BJ (cell line): ENCODE measurements at places on chromosomes 11 and 22.
A peak's percentile ranks its signal among the peaks of the same experiment; 100 is the strongest.

DNA sequence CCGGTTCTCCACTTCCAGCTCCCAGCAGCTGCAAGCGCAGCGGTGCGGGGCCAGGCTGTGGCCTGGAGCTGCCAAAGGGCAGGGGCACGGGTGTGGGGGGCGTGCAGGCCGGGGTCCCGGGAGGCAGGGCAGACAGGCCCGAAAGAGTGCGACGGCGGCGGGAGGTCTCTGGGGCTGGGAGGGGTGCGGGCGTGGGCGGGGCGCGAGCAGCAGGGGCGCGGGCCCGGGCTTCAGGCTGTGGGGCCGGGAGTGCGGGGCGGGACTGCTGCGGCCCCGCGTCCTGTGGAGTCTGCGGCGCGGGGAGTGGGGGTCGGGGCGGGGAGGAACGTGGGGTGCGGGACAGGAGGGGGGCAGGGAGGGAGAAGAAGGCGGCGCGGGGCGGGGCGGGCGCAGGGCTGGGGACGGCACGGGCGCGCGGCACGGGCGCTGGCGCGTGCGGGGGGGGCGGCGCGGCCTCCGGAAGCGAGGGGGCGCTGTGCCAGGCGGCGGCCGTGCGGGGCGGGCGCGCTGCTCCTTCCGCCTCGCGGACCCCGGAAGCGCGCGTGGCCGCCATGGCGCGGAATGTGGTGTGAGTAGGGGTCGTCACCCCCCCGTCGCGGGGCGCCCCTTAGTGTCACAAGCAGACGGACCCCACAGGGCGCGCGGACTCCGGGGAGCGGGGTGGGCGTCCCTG, at the start of gene MRPL23:
TSS of gene MRPL23 (plus strand) at position 521 of the 673 bp plus-strand sequence. CDS start at position 552, 31 bp downstream.
- no peak for DNase-seq

- DNase-seq = no peak
Measured at GRCh38 chr22:22814666-22815396, 72.8 kb upstream of the IGLL5 start.

DNA sequence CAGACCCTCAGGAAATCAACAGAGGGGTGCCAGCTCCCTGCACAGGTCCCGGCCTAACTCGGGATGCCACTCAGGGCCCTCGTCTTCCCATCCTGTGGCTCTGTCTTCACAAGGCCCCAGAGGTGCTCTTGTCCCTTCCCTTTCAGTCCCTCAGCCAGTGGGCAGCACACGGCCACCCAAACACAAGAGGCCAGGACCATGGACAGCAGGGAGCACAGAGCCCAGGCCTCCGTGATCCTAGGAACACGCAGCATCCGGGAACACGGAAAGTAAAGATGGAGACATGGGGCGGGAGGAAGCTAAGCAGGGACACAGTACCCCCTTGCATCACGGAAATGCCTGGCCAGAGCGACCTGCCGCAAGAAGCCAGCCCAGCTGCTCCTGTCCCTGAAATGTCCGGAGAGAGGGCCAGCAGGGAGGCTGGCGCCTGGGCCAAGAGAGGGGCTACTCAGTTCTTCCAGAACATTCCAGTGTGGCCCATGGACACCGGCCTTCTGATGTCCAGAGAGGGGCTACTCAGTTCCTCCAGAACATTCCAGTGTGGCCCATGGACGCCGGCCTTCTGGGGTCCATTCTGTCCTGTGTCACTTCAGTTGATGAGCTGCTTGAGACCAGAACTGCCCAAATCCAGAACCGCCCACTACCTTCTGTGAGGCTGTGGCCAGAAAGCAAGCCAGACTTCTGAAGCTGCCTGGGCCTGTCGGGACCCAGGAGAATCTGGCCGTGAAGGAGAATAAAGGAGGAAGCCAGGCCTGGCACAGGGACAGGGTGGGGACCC, 274.0 kb downstream of the BRD1 start:
- no peak for DNase-seq

DNA sequence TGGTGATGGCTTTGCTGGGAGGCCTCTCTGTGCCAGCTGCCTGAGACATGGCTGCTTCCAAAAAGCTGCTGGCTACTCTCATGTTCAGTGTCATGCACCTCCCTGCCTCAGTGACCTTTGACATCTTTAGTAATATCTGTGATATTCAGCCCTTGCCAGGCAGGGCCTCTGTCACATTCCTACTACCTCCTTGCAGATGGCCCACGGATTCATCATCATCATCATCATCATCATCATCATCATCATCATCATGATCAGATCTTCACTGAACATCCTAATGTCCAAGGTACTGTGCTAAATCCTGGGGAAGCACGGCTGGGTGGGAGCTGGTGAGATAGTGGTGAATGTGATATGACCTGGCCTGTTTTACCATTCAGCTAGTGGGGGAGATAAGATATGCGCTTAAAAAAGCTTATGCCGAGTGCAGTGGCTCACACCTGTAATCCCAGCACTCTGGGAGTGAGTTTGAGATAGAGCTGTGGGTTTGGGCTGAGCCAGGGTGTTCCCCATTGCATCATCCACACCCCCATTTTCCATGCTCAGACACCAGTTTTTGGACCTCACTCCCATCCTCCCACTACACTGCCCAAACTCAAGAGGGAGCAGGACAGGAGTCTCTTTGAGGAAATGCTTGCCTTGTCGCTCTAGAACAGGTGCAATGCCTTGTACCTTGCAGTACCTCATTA, 17.1 kb upstream of the TMPRSS13 start:
- no peak for DNase-seq

DNA sequence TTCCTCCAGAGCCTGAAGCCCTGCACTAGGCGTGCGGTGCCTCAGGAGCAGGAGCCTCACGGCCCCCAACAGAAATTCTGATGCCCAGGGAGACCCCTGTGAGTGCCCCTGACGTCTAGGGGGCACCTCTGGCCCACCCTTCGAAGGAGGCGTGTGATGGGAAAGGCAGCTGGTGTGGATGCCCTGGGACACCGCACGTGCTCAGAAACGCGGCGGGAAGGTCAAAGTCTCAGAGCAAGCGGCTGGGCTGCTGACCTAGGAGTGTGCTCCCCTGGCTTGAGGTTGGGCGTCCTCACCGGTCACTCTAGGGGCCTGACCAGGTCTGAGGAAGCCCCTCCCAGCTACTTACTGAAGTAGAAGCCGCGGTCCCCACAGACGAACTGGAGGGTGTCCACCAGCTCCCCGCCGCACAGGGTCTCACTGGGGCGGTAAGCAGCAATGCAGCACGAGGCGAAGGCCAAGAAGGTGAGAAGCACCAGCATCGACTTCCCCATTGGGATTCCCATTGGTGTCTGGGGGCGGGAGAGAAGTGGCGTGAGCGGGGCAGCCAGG, 4.1 kb downstream of the IGF2 start:
- DNase-seq = no peak

DNA sequence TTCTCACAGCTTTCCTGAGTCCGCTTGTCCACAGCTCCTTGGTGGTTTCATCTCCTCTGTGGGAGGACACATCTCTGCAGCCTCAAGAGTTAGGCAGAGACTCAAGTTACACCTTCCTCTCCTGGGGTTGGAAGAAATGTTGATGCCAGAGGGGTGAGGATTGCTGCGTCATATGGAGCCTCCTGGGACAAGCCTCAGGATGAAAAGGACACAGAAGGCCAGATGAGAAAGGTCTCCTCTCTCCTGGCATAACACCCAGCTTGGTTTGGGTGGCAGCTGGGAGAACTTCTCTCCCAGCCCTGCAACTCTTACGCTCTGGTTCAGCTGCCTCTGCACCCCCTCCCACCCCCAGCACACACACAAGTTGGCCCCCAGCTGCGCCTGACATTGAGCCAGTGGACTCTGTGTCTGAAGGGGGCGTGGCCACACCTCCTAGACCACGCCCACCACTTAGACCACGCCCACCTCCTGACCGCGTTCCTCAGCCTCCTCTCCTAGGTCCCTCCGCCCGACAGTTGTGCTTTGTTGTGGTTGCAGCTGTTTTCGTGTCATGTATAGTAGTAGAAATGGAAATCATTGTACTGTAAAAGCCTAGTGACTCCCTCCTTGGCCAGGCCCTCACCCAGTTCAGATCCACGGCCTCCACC, 11.7 kb downstream of the RASD2 start:
- DNase-seq = no peak

DNA sequence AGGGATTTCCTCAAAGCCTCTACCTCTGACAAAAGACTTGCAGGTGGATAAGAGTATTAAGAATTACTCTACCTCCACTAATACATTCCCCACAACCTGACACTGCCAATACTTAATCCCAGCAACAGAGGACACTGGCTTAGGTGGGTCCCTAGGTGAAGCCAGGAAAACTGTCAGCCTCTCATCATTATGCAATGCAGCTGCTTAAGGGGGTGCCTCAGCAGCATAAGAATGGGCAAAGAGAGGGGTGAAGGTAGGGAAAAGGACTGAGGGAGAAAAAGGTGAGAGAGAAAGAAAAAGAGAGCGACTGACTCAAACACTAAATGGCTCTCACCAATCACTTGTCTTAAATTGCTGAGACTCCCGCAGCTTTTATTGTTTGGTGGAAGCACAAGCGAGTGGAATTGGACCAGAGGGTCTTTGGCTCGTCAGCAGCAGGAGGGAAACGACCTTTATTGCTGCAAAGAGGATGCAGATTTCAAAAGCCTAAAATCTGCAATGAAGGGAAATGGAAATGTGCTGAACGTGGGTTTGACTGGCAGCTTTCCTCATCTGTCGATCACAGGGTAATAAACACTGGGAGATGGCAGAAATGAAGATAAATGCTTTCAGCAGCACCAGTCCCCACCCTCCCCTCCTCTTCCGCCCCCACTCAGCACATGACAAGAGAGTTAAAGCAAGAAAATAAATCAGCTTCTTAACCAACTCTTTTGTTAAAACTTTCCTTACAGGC, 64.9 kb upstream of the CHRM4 start:
- no peak for DNase-seq

DNA sequence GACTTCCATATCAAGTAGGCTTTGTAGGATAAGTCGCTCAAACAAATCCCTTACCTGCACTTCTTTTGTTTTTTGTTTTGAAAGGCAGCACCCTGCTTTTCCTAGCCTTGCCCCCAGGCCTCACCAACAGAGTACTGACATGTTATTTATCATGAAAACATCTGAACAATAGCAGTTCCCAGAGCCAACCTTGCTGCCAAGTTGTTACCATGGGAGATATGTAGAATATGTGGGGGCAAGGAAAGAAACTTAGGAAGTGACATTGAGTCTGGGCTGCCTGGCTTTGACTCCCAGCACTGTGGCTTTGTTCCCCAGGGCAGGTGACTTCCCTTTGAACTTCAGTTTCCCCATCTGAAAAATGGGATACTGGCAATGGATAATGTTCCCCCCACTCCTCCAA, 53.4 kb upstream of the CRYBB3 start:
- no peak for DNase-seq

- no peak for DNase-seq
Measured at GRCh38 chr11:63916837-63917691, at the start of gene RCOR2. RCOR2 (minus strand) TSS chr11:63917164; CDS start chr11:63916456, 708 bp downstream.

GRCh38 chr11:72616655-72617054, 57.6 kb downstream of the PDE2A start:
- no peak for DNase-seq

GRCh38 chr11:87007963-87008362, 29.8 kb upstream of the TMEM135 start:
- peak; percentile 23 for DNase-seq

- DNase-seq = no peak
Measured at GRCh38 chr11:35624316-35624715, 6.1 kb downstream of the FJX1 start.

- no peak for DNase-seq
Measured at GRCh38 chr11:47641600-47642098, 710 bp downstream of the MTCH2 start.

GRCh38 chr11:57639321-57640067, 10.2 kb downstream of the YPEL4 start:
- no peak for DNase-seq

DNA sequence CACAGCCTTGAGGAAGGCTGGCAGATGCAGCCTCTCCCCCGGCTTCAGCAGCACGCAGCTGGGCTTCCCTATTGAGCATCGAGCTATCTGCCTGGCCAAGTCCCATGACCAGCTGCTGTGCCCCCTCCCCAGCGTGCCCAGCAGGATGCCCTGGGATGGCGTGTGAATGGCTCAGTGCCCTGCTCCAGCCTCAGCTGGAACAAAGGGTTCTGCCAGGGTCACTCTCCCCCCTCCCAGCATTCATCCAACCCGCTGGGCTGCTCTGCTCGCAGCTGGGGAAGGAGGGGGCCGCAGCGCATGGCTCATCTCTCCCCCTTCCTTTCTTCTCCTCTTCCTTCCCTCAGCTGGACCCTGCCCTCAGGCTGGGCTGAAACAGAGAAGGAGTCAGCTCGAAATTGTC, 14.5 kb downstream of the LRP4 start:
- DNase-seq = no peak
